ENCODE measurements at places on chromosomes 1 and 21.
A peak's percentile ranks its signal among the peaks of the same experiment; 100 is the strongest.

GRCh38 chr21:20661745-20662422 lies 336.3 kb upstream of the NCAM2 start:
- no peak for DNase-seq

- no peak for DNase-seq
These were observed 1155.6 kb downstream of the AMY1C start for GRCh38 chr1:104905322-104905721.

GRCh38 chr1:5861871-5862825 lies 130.1 kb downstream of the NPHP4 start:
- DNase-seq: no peak

GRCh38 chr1:94709891-94710581 lies 110.1 kb upstream of the SLC44A3 start:
- peak; percentile 92 for DNase-seq

GRCh38 chr1:225914947-225915346 lies 9.1 kb downstream of the PYCR2 start:
- DNase-seq: no peak

- no peak for DNase-seq
These were observed 254.8 kb downstream of the LMO4 start for GRCh38 chr1:87583459-87583858.

DNA sequence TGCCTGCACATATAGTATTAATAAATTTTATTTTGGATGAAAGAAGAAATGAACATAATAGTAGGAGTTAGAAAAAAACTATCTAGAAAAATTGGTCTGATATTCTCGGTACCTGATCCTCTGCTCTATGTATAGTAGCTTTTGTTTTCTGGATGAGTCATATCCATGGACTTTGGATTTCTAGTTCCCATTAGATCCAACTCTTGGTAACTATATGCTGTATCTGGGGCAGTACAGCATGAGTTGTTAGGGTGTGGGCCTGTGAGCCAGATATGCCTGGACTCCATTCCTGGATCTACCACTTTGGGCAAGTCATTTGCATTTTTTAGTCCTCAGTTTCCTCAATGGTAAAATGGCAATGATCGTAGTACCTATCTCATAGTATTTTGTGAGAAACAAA lies 372.2 kb upstream of the PKN2 start:
- DNase-seq: no peak

DNA sequence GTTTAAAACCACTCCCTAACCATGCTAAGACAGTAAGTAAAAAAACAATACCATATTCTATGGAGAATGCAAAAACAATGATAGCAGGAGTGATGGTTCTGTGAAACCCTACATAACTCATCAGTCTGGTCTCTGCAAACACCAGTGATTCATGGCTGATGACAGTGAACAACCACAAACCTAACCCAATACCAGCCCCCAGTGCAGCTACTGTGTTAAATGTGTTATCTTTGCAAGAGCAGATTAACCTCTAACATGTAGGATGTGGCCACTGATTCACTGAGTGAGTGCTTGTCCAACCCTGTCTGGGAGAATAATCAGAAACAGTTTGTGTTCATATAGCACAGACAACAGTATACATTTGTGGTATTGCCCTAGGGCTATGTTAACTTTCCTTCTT lies 100.2 kb upstream of the COG2 start:
- DNase-seq: no peak

DNA sequence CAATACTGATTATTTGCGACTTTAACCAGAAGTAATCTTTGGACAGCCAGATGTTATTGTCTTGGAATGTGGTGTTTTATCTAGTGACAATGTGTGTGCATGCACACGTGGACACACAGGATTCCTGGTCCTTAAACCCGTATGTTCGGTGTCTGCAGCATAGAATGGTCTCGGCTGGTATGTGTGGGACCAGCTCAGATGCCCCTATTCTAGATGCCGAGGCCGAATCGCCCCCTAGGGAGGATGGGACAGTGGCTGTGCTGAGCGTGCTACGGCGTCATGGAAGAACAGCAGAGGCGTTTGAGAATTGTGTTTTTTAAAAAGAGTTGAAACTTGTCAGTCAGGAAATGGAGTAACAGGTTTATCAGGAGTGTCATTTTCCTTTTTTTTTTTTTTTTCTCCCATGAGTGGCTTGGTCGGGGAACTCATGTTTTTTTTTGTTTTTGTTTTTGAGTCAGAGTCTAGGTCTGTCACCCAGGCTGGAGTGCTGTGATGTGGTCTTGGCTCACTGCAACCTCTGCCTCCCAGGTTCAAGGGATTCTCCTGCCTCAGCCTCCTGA lies 30.1 kb downstream of the SKI start:
- no peak for DNase-seq

DNA sequence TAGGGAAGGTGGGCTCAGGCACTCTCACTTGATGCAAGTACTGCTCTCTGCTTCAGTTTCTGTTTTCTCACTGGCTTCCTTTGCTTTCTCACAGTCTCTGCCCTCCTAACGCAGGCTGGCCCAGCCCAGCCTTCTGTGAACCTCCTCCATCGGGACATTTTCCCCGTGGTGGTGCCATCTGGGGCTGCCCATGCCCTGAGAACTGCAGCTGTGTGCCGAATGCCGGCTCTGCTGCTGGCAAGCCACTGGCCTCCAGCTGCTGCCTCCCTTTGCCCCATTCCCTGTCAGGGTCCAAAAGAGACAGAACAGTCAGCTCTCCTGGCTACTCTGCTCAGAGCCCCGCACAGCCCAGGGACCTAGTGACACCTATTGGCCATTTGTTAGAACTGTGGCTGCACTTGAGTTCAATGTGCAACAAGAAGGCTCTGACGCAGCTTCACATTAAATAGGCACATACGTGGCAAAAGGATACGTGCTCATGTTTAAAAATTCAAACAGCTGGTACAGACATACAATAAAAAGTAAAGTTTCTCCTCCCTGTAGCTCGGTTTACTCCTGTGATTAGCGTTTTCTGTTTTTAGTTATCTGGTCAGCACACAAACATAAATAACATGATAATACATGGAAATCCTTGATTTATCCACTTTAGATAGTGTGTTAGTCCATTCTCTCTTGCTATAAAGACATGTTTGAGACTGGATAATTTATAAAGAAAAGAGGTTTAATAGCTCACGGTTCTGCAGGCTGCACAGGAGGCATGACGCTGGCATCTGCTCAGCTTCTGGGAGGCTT lies 46.6 kb downstream of the FCRL5 start:
- DNase-seq: peak; percentile 72

GRCh38 chr21:19853709-19854575 lies 1144.3 kb upstream of the NCAM2 start:
- DNase-seq: no peak

DNA sequence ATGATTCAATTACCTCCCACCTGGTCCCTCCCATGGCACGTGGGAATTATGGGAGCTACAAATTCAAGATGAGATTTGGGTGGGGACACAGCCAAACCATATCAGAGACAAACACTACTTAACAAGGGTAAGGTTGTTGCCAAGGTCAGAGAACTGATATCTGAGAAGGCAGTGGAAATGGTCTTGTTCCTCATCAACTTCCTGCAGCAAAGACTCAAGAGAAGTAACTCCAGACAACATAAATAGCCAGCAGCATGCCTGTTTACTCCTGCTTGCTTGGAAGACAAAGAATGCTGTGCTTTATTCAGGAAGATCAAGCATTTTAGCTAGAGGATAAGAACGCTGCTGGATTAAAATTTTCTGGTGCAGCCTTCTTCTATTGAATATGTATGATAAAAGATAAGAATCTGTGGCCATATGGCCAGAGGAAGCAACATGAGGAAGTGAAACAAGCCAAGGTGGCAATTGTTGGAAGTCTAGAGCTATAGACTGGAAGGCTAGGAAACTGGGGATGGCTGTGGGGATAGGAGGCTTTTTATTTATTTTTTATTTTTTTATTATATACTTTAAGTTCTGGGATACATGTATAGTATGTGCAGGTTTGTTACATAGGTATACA lies 36.4 kb downstream of the DDAH1 start:
- DNase-seq: no peak

GRCh38 chr21:33878824-33879223 lies 36.8 kb downstream of the ATP5PO start:
- DNase-seq: no peak

- no peak for DNase-seq
These were observed 78.2 kb upstream of the TARDBP start for GRCh38 chr1:10934150-10934818.

GRCh38 chr1:80540596-80540995 lies 1260.1 kb upstream of the ADGRL2 start:
- no peak for DNase-seq

DNA sequence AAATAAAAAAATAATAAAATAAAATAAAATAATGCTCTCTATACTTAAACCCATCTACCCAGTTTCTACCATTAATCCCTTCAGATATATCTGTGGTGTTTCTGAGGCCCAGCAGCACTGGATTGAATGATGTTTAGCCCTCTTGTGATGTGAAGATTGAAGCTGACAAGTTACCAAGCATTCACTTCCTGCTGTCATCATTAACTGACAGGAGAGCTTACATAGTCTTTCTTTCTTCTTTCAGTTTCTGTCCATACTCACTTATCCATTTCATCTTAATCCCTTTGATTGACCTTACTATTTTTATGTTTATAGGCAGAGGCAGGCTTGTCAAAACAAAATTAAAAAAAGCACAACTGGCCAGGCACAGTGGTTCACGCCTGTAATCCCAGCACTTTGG lies 38.8 kb upstream of the PGD start:
- no peak for DNase-seq

DNA sequence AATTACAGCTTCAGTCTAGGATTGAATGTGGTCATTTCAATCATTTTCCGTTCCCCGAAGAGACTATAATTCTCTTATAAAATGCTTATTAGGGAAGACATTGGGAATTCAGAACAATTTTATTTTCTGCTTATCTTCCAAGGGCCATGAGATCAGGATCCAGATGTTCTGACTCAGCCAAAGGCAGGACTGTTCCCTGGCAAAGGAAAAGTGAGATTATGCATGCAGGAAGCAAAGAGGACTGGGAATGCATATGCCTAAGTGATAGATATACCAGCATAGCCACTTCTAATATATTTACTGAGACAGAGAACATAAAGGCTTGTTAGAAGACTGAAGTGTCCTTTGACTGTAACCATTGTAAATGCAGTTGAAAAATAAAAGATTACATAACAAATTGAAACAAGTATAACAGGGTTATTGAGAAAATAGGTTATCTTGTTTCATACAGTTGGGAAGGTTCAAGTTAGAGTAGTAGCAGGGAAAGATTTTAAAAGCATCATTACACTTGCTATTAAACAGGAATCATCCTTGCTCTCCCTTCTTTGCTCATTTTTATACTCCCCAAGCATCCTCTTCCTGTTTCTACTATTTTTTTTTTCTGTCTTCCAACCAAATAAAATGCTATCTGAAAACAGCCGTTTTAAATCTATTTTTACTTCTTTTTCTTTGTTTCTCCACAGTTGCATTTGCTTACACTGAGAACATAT lies 439.6 kb upstream of the ADAMTS5 start:
- no peak for DNase-seq

DNA sequence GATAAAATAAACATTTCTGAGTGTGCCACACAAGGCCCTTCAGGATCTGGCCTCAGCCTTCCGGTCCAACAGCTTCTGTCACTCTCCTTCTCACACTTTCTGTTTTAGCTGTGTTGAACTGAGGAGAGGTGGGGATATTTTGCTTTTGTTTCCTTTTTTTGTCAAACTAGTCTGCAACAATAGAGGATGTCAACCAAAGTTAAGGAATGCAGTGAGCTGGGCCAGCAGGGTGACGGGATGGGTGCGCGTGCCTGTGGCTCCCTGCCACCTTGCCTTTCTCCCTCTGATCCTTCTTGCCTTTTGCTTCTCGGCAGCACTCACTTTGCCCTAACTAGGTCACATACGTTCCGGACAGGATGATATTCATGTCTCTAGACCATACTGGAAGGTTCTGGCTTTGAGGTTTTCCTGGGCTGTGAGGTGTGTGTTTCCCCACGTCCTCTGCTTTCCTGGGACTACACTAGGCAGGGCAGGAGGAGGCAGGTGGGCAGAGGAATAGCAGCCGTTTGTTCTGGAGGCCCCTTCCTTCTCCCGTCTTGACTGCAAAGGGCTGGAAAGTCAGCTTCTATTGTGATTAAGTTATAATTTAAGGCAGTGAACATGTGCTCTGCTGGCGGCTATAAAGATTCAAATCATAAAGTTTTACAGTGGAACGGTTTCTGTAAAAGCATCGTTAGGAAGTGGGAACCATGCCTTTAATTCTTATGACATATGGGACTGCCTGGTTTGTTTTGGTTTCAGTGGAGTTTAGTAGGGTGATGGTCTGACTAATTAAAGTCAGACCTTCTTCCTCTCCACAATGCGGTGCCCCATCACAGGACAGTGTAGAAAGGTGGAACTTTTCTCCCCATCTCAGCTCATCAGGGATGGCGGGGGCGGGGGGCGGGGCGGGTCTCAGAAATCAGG lies 67.8 kb downstream of the RNF220 start:
- DNase-seq: no peak

DNA sequence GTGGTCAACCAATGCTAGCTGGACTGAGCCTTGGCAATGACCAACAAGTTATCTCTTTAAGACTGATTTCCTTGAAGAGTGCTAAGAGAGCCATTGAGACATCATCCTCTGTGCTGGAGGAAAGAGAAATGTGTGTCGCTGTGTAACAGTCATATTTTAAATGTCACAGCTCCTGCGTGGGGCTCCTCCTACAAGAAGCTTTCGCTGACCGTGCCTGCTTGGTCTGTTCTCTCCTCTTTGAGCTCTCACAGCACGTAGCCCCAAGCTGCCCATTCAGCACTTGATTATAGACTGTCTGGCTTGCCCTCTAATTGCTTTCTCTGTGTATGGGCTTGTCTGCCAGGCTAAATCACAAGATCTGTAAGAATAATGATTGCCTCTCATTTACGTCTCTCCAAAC lies 221.3 kb downstream of the FOXD2 start:
- no peak for DNase-seq

- DNase-seq: no peak
These were observed 17.5 kb upstream of the KIF14 start for GRCh38 chr1:200638073-200638472.

- no peak for DNase-seq
These were observed 15.8 kb downstream of the SLC45A3 start for GRCh38 chr1:205664399-205665017.

DNA sequence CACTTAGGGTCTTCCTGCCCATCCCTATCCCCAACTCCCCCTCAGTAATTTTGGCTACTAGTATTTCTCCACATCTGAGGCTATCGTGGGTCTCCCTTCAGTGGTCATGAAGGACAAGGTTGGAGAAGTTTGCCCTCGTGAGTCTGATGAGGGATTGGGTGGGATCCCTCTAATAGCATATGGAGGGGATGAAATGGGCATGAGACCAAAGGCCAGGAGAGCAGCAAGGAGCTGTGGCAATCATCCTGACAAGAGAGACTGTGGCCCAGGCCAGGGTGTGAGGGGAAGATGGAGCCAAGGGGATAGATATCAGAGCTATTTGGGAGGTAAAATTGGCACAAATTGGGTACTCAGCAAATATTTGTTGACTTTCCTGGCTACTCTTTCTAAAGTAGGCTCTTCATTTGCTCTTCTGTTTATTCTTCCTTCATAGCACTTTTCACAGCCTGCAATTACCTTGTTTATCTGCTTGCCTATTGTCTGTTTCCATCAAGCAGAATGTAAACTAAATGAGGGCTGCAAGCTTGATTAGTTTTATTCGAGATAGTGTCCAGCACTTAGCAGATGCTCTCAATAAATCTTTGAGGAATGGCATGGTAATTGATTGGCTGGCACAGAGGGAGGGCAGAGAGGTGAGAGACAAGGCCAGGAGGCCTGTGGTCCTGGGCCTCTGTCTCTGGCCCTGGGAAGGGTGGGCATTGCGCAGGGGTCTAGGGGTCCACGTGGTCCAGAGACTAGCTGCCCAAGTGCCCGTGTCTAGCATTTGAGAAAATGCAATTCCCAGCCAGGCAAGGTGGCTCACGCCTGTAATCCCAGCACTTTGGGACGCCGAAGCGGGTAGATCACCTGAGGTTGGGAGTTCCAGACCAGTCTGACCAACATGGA lies 1.5 kb upstream of the PLK3 start:
- DNase-seq: no peak

- DNase-seq: peak; percentile 12
These were observed 167.5 kb upstream of the CAMK1G start for GRCh38 chr1:209416039-209416438.
